Esophagus muscularis mucosa (tissue), 4 donors: ENCODE measurements at places on chromosomes 13 and 19.
A peak's percentile ranks its signal among the peaks of the same experiment; 100 is the strongest.

- no peak for DNase-seq
- H3K36me3 ChIP-seq: no peaks in the 10 kb centered on the region
- H3K4me3 ChIP-seq: no peak overlapping the region
- no peak overlapping the region for H3K27ac ChIP-seq
- H3K27me3 ChIP-seq: no peaks in the 10 kb centered on the region
These were observed 9.5 kb upstream of the RFX1 start for GRCh38 chr19:14015524-14016035.

DNA sequence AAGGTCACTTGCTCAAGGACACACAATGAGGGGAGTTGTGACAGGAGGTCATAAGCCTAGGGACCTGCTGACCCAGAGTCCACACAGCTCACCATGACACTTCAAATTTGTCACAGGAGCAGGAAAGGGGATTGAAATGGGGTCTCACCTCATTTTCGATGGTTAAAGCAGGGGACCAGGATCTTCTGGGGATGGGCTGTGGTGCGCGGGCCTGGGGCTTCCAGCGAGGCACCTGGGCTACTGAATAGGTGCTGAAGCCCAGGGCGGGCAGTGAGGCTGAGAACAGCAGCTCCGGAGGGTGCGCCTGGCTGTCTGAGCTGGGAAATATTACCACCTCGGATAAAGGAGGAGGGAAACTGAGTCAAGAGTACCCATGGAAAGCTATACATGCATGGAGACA, 11.0 kb downstream of the MAN2B1 start:
- H3K27ac ChIP-seq: no peak overlapping the region
- no peak for DNase-seq
- H3K27me3 ChIP-seq: no peaks in the 10 kb centered on the region
- peaks cover 90% of the 10 kb centered on the region for H3K36me3 ChIP-seq
- no peaks in the 10 kb centered on the region for H3K4me1 ChIP-seq

- H3K27ac ChIP-seq: no peak overlapping the region
- peaks cover 25% of the 10 kb centered on the region for H3K36me3 ChIP-seq
- no peak for DNase-seq
These were observed 6.9 kb upstream of the OVOL3 start for GRCh38 chr19:36103842-36104552.

DNA sequence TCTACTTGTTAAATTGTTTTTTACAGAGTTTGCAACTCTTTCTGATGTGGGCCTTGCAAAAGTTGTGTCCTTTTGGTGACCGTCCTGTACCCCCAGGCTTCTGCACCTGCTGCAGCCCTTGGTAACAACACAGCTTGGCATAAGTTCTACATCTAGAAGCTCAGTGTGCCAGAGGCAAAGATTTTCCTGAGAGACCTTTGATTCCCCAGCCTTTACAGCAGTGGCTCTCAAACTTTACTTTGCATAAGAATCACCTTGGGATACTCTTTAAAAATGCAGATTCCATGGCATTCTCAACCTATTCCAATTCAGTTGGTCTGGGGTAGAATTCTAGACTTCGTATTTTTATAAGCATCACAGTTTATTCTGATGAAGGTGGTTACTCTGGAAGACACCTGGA, 260.9 kb downstream of the DCT start:
- no peaks in the 10 kb centered on the region for H3K4me1 ChIP-seq
- no peak overlapping the region for H3K27ac ChIP-seq
- no peak overlapping the region for H3K4me3 ChIP-seq
- no peak for DNase-seq

GRCh38 chr19:35451338-35452096, 3.5 kb downstream of the FFAR2 start:
- peaks cover 4% of the 10 kb centered on the region for H3K4me1 ChIP-seq
- DNase-seq: no peak
- no peak overlapping the region for H3K27ac ChIP-seq
- H3K36me3 ChIP-seq: no peaks in the 10 kb centered on the region

DNA sequence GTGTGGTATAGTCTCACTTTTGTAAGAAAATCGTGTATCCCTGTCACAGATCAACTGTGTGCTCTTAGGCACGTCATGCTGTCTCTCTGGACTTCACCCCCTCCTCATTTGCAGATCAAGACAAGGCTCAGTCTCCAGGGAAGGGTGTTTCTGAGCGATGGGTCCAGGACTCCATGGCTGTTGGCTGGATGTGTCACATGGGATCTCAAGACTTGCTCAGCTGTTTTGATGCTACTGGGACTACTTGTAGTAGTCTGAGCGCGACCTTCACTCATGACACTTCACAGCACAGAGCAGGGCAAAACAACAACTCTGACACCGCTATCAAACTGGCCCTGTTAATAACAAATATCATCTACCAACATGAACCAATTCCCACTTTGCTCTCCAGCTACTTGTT, 36.2 kb downstream of the SMAD9 start:
- H3K27me3 ChIP-seq: no peaks in the 10 kb centered on the region
- no peak overlapping the region for H3K4me3 ChIP-seq
- no peak overlapping the region for H3K27ac ChIP-seq
- DNase-seq: no peak
- peaks cover 29% of the 10 kb centered on the region for H3K4me1 ChIP-seq
- H3K36me3 ChIP-seq: peaks cover 7% of the 10 kb centered on the region

GRCh38 chr19:12485052-12485416, 418 bp upstream of the ZNF709 start:
- peak overlapping the region; percentile 77 for H3K4me3 ChIP-seq
- no peak for DNase-seq
- H3K4me1 ChIP-seq: peaks cover 12% of the 10 kb centered on the region

- H3K4me1 ChIP-seq: no peaks in the 10 kb centered on the region
- no peak overlapping the region for H3K4me3 ChIP-seq
- no peak overlapping the region for H3K27ac ChIP-seq
- no peaks in the 10 kb centered on the region for H3K36me3 ChIP-seq
- no peak for DNase-seq
These were observed 760.4 kb downstream of the SLITRK1 start for GRCh38 chr13:83121896-83122295.

DNA sequence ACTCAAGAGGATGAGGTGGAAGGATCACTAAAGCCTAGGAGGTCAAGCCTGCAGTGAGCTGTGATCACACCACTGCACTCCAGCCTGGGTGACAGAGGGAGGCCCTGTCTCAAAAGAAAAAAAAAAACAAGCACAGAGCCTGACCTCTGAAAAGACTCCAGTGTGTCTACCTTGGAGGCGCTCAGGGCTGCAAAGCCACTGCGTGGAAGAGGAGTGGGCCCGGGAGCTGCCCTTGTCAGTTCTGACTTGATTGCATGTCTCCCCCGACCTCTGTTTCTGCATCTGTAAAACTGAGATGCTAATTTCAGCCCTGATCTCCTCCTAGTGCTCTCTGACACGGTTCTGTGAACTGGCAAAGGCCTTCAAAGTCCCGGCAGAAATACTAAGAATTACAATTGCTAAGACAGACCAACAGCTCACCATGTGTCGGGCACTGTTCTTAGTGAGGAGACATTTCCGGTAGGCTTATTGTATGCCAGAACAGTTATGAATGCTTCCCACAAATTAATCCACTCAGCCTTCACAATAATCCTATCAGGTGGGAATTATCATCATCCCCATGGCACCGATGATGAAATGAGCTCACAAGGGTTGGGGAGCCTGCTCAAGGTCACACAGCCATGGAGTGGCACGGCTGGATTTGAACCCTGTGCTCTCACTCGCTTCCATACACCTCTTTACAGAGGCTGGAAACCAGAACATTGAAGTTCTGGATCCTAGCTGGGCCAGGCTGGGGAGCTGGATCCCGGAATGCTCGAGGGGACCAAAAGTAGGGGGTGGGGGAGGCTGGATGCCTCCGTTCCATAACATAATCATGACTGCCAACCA, 3.5 kb downstream of the AKT2 start:
- no peaks in the 10 kb centered on the region for H3K27me3 ChIP-seq
- H3K4me1 ChIP-seq: peaks cover 91% of the 10 kb centered on the region
- H3K36me3 ChIP-seq: no peaks in the 10 kb centered on the region
- no peak overlapping the region for H3K27ac ChIP-seq
- DNase-seq: no peak

DNA sequence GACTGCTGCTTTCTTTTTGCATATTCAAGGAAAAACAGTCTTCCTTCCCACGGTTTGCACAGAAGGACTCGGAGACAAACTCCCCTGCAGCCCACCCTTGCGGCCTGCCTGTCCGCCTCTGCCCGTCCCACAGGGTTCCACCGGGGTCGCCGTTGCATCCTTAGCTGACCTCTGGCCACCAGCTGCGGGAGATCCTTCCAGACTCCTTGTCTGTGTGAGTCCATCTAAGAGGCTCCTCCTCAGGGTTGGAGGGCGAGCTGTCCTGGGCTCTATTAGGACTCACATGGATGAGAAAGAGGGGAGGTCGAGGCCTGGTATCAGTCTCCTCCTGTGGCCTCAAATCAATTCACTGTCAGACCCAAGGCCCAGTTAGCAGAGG, 39.2 kb downstream of the KLF2 start:
- no peak overlapping the region for H3K27ac ChIP-seq
- no peak overlapping the region for H3K4me3 ChIP-seq
- H3K4me1 ChIP-seq: peaks cover 3% of the 10 kb centered on the region
- no peak for DNase-seq
- no peaks in the 10 kb centered on the region for H3K27me3 ChIP-seq

DNA sequence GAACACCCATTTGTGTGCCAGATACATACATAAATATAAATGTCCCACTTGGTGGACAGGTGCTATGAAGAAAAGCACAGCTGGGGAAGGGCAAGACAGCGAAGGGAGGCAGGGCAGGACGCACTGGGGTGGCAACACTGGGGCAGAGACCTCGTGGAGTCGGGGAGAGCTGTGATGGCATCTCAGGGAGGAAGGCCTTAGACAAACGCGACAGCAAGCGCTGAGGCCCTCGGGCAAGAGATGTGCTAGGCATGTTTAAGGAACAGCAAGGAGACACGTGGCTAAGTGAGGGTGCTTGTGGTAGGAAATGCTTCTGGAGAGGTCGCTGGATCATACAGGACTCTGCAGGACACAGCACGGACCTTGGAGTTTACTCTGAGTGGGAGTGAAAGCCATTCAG, 23.3 kb upstream of the CCNP start:
- peaks cover 36% of the 10 kb centered on the region for H3K36me3 ChIP-seq
- no peak overlapping the region for H3K27ac ChIP-seq
- DNase-seq: no peak
- H3K4me3 ChIP-seq: no peak overlapping the region

DNA sequence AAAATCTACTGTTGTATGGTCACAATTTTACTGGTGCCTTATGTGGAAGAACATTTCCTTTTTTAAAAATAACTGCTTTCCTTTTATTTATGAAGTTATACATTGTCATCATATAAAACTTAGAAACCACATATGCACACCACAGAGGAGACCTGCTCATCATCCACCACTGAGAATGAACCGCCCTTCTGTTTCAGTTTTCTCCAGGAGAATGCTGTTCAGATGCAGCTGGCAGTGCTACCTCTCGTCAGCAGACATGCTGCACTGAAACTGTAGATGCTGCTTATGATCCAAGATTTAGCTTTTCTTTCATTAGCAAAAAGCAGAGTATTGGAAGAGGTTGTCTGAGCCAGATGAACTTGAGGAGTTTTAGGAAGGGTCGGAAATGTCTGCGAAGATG, 10.1 kb downstream of the SLC25A15 start:
- H3K4me1 ChIP-seq: no peaks in the 10 kb centered on the region
- H3K27ac ChIP-seq: no peak overlapping the region
- DNase-seq: no peak
- H3K4me3 ChIP-seq: no peak overlapping the region

- H3K4me3 ChIP-seq: no peak overlapping the region
- H3K27me3 ChIP-seq: no peaks in the 10 kb centered on the region
- H3K36me3 ChIP-seq: no peaks in the 10 kb centered on the region
- H3K4me1 ChIP-seq: no peaks in the 10 kb centered on the region
- no peak overlapping the region for H3K27ac ChIP-seq
These were observed 73.1 kb downstream of the ERICH6B start for GRCh38 chr13:45542391-45542790.

DNA sequence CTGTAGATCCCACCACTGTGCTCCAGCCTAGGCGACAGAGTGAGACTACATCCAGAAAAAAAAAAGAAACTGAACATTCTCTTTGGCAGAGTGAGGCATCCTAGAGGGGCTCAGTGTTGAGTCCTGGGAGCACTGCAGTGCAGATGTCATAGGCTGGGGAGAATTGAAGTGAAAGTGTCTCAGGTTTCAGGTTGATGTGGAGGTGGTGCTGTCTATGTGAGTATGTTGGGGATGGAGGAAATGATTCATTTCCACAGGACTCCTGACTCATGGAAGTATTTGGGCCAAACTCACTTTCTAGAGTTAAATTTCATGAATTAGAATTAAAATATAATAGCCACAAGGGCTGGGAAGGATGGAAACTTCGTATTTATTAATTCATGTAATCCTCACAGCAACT, 134.4 kb upstream of the TSC22D1 start:
- peaks cover 3% of the 10 kb centered on the region for H3K4me1 ChIP-seq
- H3K36me3 ChIP-seq: no peaks in the 10 kb centered on the region
- no peak overlapping the region for H3K27ac ChIP-seq
- H3K27me3 ChIP-seq: no peaks in the 10 kb centered on the region
- DNase-seq: no peak
- no peak overlapping the region for H3K4me3 ChIP-seq

DNA sequence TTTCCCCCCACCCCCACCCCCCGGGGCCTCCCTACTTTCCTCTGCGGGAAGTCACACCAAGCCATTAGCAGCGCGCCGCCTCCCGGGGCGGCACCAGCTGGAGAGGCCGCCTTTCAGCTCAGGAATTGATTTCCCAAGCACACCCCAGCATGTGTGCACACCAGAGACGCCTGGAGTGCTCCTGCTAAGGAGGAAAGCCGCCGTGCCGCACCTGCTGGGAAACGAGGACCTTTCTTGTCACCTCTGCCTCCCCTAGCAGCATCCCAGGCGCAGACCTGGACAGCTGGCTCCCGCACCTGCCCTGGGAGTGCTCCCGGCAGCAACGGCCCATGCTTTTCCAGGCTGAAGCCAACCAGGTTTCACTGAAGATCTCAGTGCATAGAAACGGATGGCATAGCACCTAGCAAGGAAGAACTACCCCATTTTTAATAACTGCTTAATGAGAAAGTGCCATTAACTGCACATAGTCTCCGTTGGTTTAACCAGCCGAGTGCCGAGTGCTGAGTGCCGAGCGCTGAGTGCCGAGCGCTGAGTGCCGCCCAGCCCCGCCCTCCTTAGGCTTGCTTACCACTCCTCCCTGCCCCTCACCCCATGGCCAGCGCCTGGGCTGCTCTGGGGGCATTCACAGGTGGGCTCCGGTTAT, 165.0 kb downstream of the USP12 start:
- no peaks in the 10 kb centered on the region for H3K27me3 ChIP-seq
- peaks cover 37% of the 10 kb centered on the region for H3K4me1 ChIP-seq

GRCh38 chr19:17471410-17472125, 1.2 kb downstream of the SLC27A1 start:
- H3K27me3 ChIP-seq: no peaks in the 10 kb centered on the region
- no peaks in the 10 kb centered on the region for H3K36me3 ChIP-seq
- DNase-seq: no peak

- no peaks in the 10 kb centered on the region for H3K4me1 ChIP-seq
- H3K36me3 ChIP-seq: no peaks in the 10 kb centered on the region
- DNase-seq: no peak
- no peaks in the 10 kb centered on the region for H3K27me3 ChIP-seq
These were observed 143.4 kb downstream of the ZIC5 start for GRCh38 chr13:99828123-99828522.

- H3K27me3 ChIP-seq: no peaks in the 10 kb centered on the region
- H3K4me1 ChIP-seq: peaks cover 54% of the 10 kb centered on the region
- DNase-seq: no peak
- H3K36me3 ChIP-seq: no peaks in the 10 kb centered on the region
These were observed 177.0 kb downstream of the DCLK1 start for GRCh38 chr13:35954207-35954560.

GRCh38 chr19:36627057-36627456, 21.9 kb downstream of the ZNF382 start:
- DNase-seq: no peak
- no peak overlapping the region for H3K27ac ChIP-seq
- H3K4me1 ChIP-seq: no peaks in the 10 kb centered on the region
- no peaks in the 10 kb centered on the region for H3K27me3 ChIP-seq
- H3K36me3 ChIP-seq: peaks cover 38% of the 10 kb centered on the region
- H3K4me3 ChIP-seq: no peak overlapping the region
